Kidney (tissue), 22 donors: ENCODE measurements at places on chromosomes 1 and 21. TPM values are rescaled to one million over a fixed set of nuclear protein-coding genes. Genes with fewer than 3 reads are reported as not detected.

DNA sequence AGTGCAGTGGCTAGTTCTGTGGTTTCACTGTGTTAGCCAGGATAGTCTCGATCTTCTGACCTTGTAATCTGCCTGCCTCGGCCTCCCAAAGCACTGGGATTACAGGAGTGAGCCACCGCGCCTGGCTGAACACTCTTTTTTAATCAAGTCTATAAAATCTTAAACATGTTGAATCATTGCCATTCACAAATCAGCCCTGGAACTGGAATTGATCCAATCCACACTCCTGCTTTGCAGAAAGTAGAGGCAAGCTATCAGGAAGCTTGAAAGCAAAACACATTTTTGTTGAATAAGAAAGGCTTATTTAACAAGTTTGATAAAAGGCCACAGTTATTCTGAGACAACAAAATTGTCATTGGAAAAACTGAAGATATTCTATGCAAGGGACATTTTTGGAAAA, 18.3 kb upstream of the EFHD2 start:
- DNase-seq, result no peak
- H3K36me3 ChIP-seq, result no peaks in the 10 kb centered on the region
- no peak overlapping the region for H3K4me3 ChIP-seq

GRCh38 chr1:45009956-45010854, 919 bp downstream of the HECTD3 start:
- peak; percentile 29 for DNase-seq
- peak overlapping the region; percentile 91 for H3K4me3 ChIP-seq

- no peaks in the 10 kb centered on the region for H3K36me3 ChIP-seq
- no peaks in the 10 kb centered on the region for H3K27me3 ChIP-seq
- H3K4me3 ChIP-seq, result no peak overlapping the region
- no peak for DNase-seq
- H3K4me1 ChIP-seq, result no peaks in the 10 kb centered on the region
- H3K27ac ChIP-seq, result no peak overlapping the region
Measured at GRCh38 chr21:26972192-26972591, 5.3 kb upstream of the ADAMTS5 start.

DNA sequence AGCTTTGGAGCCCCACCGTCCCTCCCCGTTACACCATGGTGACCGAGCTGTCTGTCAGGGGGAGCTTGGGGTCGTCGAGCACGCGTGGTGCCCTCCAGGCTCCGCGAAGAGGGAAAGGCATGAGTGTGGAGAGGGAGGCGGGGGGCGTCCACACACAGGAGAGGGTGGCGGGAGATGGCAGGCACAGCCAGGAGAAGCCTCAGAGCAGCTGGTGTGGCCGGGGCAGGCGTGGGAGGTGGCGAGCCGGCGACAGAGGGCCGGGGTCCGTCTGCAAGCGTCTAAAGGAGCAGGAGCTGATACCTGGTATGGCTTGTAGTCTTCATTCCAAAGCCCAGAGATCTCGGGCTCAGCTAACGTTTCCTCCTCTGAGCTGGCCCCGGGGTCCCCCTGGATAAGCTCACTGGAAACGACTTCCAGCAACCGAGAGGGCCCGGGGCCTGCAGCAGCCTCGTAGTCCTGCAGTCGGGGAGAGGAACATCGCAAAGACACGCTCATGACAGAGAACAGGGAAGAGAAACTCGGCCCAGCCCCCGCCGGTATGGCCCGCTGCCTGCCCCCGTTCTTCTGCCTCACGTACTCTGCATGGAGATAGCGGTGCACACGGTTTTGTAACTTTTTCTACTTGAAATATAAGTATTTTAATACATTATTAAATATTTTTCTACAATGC, 37.4 kb downstream of the CFAP74 start:
- H3K27ac ChIP-seq, result no peak overlapping the region
- H3K27me3 ChIP-seq, result no peaks in the 10 kb centered on the region
- DNase-seq, result peak; percentile 64
- H3K36me3 ChIP-seq, result no peaks in the 10 kb centered on the region

The DOP1B gene
- total RNA-seq, result 19.2 TPM

The NPPA gene
- 0.50 TPM for total RNA-seq

DNA sequence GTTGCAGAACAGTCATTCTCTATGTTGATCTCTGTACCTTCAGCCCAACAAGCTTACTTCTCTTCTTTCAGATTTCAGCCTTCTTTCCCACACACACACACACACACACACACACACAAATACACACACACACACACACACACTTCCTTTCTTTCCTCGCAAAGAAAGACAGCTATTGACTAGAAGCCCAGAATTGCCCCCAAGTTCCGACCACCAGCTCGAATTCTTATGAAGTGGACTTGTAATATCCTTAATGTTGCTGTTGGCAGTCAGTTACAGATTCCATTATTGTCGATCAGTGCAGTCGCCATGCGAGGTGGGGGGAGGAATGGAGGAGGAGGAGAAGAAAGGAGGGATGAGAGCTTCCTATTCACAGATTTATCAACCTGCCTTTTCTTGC, 125.5 kb downstream of the CLEC20A start:
- H3K27me3 ChIP-seq, result no peaks in the 10 kb centered on the region
- H3K4me1 ChIP-seq, result no peaks in the 10 kb centered on the region
- peak; percentile 24 for DNase-seq
- no peaks in the 10 kb centered on the region for H3K36me3 ChIP-seq
- H3K27ac ChIP-seq, result no peak overlapping the region
